Activated B cell treated with CpG ODN at 0.5 μM for 24 hours (primary cell): ENCODE measurements at places on chromosomes 13 and 19. TPM values are rescaled to one million over a fixed set of nuclear protein-coding genes. Genes with fewer than 3 reads are reported as not detected.

- H3K27ac ChIP-seq = no peak overlapping the region
- no peak for DNase-seq
- no peaks in the 10 kb centered on the region for H3K36me3 ChIP-seq
Observed at GRCh38 chr19:16895467-16896145, 6.8 kb downstream of the F2RL3 start.

DNA sequence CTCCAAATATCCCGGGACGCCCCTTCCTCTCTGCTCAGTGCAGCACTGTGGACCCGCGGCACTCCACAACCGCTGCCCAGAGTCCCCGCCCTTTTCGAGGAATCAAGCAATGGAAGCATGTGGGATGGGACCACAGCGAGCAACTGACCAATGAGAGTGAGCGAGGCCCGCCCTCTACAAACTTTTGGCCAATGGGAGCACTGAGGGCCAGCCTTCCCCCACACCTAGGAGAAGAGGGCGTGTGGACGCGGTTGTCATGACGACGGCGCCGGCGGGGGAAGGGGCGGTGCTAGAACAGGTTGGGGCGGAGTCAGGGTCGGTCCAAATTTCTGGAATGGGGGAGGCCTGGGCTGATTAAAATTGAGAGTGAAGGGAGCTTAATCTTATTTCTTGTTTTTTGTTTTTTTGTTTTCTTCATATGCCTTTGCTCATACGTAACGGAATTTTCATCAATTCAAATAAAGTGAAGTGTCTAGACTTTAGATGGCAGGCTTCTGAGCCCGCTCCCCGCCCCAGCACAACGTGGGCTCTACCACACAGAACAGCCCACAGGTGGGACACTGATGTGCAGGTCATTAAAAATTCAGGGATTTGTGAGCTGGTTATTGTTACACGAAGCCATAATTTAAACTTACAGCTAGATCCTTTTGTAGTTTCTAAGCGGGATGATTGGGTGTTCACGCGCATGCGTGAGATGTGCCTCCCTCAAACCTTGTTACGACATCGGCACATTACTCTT lies at the start of gene DNAAF3:
DNAAF3 (minus strand) TSS at position 84 of the 739 bp plus-strand sequence. CDS start 200 bp downstream, outside the sequence.
- H3K4me3 ChIP-seq = peak within 1 kb of the TSS; percentile 32
- H3K27me3 ChIP-seq = peaks cover 56% of the 10 kb centered on the region

FAM98C gene
- 38.3 and 40.0 TPM in 2 replicates for total RNA-seq

GARIN5A gene
- total RNA-seq = 0.29 and 0.67 TPM in 2 replicates

- H3K27me3 ChIP-seq = no peaks in the 10 kb centered on the region
- peaks cover 17% of the 10 kb centered on the region for H3K4me1 ChIP-seq
- no peak overlapping the region for H3K27ac ChIP-seq
- H3K36me3 ChIP-seq = peaks cover 66% of the 10 kb centered on the region
- H3K4me3 ChIP-seq = no peak overlapping the region
Observed at GRCh38 chr13:113528101-113528812, 37.7 kb upstream of the DCUN1D2 start.

DNA sequence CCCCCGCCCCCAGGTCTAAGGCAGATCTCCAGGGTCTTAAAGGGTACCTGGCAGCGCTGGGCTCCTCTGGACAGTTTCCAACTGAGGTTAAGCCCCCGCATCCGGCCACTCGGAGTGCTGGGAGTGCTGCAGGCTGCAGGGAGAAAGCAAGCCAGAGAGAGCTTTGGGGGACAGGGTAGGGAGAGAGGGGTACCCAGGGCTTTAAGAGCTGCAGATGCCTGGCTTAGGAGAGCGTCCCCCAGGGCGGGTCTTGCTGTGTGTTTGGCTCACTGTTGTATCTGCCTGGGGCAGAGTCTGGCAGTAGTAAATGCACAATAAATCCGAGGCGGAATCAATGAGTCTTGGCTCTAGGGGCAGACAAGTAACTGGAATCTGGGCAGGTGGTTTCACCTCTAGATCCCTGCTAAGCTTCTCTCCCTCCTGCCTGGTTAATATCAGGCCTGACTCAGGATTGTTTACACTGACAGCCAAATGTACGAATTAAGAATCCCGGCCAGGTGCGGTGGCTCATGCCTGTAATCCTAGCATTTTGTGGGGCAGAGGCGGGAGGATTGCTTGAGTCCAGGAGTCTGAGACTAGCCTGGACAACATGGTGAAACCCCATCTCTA lies 798 bp upstream of the COX6B2 start:
- H3K4me1 ChIP-seq = peaks cover 18% of the 10 kb centered on the region
- H3K4me3 ChIP-seq = no peak overlapping the region
- H3K36me3 ChIP-seq = no peaks in the 10 kb centered on the region
- peaks cover 47% of the 10 kb centered on the region for H3K27me3 ChIP-seq

DNA sequence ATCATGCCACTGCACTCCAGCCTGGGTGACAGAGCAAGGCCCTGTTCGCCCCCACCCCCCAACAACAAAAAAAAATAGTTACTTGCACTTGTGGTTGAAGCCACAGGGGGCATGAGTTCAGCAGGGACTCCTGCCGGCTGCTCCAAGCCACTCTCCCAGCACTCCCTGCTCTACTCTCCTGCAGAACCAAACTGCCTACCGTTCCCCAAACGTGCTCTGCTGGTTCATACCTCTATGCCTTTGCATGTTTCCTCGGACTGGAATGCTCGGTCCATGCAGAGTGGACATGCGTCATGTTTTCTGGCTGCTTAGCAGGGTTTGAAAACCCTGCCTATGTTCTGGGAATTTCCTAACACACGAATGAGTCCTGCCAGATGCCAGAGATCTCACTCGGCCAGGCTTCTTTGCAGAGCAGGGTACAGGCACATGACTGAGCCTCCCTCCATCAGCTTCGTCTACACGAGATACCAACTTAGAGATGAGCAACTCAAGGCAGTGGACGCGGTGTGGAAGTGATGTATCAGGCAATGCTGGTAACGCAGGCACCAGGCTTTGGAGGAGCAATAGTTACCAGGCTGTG lies 8.5 kb upstream of the SLC25A15 start:
- no peaks in the 10 kb centered on the region for H3K36me3 ChIP-seq
- peaks cover 24% of the 10 kb centered on the region for H3K4me1 ChIP-seq
- H3K27me3 ChIP-seq = no peaks in the 10 kb centered on the region
- H3K27ac ChIP-seq = no peak overlapping the region
- no peak overlapping the region for H3K4me3 ChIP-seq

- H3K36me3 ChIP-seq = no peaks in the 10 kb centered on the region
- H3K4me1 ChIP-seq = no peaks in the 10 kb centered on the region
- H3K27me3 ChIP-seq = peaks cover 6% of the 10 kb centered on the region
Observed at GRCh38 chr13:20378721-20379120, 146.6 kb upstream of the GJB6 start.

NCAN gene
- not detected in 2 replicates for total RNA-seq

DNA sequence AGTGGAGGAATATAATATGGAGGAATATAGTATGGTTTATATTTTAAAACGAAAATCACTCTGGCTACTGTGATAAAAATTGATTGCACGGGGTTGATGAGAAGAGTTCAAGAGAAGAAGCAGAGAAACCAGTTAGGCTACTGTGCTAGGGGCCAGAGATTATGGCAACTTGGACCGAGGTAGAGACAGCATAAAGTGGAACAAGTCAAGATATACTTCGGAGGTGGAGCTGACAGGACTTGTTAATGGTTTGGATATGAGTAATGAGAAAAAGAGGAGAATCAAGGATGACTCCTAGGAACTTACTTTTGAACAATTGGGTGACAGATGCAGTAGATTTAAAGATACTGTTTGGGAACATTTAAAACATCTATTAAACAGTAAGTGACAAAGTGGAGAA lies 6.6 kb upstream of the WDFY2 start:
- H3K27ac ChIP-seq = no peak overlapping the region
- H3K4me3 ChIP-seq = no peak overlapping the region
- no peaks in the 10 kb centered on the region for H3K27me3 ChIP-seq
- H3K36me3 ChIP-seq = no peaks in the 10 kb centered on the region

ACP7 gene
- total RNA-seq = not detected in 2 replicates

GRCh38 chr13:95247852-95248251 lies 53.4 kb downstream of the ABCC4 start:
- H3K27ac ChIP-seq = no peak overlapping the region
- H3K4me1 ChIP-seq = peaks cover 13% of the 10 kb centered on the region
- no peak for DNase-seq
- no peak overlapping the region for H3K4me3 ChIP-seq
- no peaks in the 10 kb centered on the region for H3K27me3 ChIP-seq
